ENCODE measurements at places on chromosomes 4 and X.

DNA sequence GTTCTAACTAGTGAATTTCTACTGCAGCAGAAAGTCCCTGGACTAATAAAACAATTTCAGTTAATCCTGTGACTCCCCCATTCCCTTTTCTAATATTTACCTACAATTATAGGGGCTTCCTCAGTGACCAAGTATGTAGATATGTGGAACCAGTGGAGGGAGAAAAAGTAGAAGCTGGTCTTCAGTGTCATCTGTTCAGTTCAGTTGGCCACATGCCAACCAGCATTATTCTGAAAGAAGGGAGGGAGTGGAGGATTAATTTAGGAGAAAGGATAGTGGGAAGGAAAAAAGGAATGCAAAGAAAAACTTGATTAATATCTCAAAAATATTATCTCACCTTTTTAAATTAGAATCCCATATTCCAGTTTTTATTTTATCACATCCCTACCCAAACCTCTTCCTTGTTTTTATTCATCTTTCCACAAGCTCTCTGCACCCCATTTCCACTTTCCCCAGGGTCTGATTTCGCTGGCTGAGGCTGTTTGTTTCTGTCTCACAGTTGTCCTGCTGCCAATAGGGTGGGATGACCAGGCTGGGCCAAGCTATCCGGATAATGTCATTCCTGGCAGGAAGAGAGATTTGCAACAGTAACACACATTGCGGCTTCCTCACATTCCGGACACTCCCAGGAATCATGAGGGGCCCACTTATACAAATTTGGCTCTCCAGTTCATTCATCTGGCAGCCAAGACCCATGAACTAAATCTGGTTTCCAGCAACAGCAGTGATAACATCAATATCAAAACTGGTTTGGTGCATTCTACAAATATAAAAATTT lies 24.6 kb upstream of the ANTXR2 start:
- peak; percentile 77 for DNase-seq

GRCh38 chrX:48919947-48920717 lies 1.3 kb upstream of the PIM2 start:
- DNase-seq = no peak

DNA sequence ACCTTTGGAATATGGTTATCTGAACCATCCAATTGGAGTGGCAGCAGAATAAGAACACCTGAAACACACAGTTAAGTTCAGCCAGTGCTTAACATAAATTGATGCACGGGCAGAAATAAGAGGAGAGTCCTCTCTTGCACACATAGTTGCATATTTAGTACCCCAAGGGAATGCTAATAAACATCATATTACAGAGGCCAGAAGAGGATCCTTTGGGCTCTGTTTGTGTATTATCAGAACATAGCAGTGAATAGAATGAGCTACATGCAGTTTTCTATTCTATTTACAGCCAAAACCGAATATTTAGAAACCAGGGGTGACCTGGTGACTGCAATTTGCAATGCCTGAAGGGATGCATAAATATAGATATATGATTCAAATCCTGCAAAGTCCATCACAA lies 300.8 kb upstream of the GALNT7 start:
- DNase-seq = no peak

DNA sequence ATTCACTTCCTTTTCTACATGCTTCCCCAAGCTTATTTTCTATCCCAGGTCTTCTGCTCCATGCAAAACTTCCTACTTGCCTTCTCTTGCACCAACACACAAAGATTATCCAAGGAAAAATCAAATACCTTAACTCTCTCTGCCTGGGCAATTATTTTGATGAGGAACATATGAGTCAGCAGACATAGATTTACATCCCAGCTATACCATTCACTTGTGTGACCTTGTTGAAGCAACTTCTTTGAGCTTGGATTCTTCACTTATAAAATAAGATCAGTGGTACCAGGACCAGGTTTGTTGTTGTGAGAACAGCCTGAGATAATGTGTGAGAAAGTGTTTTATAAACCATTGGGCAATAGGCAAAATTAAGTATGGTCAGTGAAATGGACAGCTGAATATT lies 39.1 kb upstream of the TMEM192 start:
- peak; percentile 20 for DNase-seq

- no peak for DNase-seq
These were observed 4.0 kb downstream of the PPM1K start for GRCh38 chr4:88280228-88280795.

DNA sequence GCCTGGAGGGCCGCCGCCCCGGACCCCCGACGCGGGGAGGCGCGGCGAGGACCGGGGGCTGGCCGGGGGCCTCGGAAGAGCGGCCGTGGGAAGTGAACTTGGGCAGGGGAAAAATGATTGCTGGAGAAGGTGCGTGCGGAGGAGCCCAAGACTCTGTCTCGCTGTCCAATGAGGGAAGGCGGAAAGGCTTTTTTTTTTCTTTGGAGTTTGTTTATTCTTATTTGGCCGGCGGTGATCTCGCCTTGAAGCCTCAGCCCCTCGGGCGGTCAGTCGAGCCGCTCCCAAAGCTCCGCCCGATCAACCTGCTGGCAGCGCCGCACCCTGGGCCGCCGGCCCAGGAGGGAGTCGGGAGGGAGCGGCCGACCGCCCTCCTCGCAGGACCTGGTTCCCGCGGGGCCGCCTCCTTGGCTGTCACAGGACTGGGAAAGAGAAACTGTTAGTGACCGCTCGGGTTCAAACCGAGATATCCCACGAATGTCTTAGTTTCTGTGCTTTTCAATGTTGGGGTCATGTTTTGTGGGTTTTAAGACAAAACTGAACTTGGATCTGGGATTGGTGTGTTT lies 2.5 kb downstream of the CPEB2 start:
- DNase-seq = peak; percentile 75

- DNase-seq = peak; percentile 88
These were observed 633.0 kb upstream of the FAM241A start for GRCh38 chr4:111512081-111512783.

DNA sequence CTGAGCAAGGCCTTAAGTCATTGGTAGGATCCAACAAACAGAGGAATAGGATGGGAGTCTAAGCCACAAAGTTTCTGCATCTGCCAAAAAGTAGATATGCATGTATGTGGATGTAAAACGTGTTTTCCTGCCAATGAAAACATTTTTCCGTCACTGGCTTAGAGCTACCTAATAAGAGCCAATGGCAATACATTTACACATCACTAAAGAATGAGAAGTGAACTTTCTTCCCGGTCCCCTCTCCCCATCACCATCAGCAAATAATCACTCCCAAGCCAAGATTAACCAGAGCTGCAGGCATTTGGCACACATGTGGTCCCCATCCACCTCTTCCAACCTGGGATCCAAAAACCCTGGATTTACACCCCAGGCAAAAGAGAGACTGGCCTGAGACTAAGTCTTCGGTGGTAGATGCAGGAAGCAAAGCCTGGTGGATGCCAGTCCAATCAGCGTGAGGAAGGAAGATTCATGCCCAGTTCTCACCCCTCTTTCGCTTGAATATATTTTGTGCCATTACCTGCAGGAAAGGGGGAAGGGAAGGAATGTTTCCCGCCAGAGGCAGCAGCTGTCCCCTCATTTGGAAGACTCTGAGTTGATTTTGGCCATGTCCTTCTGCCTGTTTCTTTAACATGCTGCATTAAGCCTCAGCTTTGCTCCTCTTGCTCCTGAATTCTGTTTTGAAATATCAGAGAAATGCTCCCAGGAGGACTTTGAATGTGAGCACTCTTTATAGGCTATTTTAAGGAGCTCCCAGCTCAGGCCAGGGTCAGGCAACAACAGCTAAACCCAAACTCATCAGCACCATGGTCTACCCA lies 131.4 kb downstream of the CHIC2 start:
- peak; percentile 97 for DNase-seq

- peak; percentile 18 for DNase-seq
These were observed 150.9 kb upstream of the ANK2 start for GRCh38 chr4:112898357-112899141.

DNA sequence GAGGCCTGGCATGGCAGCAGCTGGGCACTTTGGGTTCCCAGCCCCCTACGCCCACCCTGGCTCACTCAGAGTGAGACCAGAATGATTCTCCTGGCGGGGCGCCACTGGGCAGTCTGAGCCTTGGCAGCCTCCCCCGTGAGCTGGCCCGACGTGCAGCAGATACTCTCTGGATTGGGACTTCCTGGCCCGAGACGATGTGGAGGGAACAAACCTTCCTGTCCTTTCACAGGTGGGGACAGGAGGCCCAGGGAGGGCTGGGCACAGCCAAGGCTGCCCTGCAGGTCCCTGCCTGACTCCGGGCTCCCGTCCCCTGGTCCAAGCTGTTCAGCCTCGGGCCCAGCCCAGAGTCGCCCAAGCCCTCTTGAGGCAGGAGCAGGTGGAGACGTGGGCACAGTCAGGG lies 17.9 kb upstream of the ADD1 start:
- DNase-seq = no peak

GRCh38 chr4:68577590-68577989 lies 1.5 kb upstream of the UGT2B17 start:
- no peak for DNase-seq

GRCh38 chr4:40329805-40330204 lies 5.3 kb upstream of the CHRNA9 start:
- no peak for DNase-seq

DNA sequence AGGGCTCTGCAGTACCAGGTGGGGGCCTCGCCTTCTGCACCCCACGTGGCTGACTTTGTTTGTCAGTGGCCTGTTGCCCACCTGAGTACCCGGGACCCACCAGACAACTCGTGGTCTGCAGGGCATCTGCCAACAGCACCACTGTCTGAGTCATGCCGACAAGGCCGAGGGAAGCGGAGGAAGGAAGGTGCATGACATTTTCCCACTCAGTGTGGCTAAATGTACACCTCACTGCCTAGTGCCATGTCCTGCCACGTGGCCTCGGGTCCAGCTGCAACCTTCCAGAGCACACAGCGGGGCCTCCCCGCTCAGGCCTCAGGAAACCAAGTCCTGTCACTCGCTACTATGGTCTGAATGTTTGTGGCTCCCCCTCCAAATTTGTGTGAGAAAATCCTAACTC lies 22.1 kb downstream of the ABLIM2 start:
- DNase-seq = no peak

GRCh38 chrX:118975831-118976598 lies 1.6 kb downstream of the LONRF3 start:
- DNase-seq = no peak

DNA sequence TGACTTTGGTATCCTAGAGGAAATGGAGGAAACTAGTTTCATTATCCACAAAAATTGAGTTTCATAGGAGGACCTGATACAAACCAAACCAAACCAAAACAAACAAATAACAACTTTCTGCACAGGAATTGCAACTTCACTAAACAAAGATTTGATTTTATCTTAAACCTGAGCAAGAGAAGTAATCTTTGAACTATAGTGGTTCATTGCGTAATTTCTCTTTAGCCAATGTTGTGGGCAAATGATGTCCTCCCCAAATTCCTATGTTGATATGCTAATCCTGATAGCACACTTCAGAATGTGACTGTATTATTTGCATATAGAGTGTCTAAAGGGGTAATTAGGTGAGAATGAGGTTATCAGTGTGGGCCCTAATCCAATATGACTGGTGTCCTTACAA lies 102.4 kb downstream of the CAMK2D start:
- DNase-seq = no peak

GRCh38 chr4:65341557-65341956 lies 328.7 kb downstream of the EPHA5 start:
- DNase-seq = no peak

GRCh38 chrX:7198499-7198898 lies 50.5 kb upstream of the PUDP start:
- DNase-seq = no peak

- peak; percentile 75 for DNase-seq
These were observed 51.5 kb downstream of the SEL1L3 start for GRCh38 chr4:25811374-25811690.

DNA sequence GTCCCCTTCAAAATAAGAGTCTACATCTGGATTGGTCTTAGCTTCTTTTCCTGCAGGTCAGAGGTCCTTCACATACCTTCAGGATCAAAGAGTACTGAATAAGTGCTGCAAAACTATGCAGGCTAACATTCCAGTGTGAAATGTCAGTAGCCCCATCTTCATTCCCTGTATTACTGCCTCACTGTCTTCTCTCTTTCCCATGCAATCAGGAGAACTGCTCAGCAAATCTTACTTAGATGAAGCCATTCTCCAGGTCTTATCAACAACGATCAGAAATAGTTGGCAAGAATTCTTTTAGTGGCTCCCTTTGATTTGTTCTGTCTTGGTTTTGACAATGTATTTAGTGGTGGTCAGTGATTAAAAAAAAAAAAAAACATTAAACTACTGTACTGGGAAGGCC lies 26.0 kb upstream of the IQCM start:
- no peak for DNase-seq

GRCh38 chr4:180618396-180618795 lies 1624.8 kb upstream of the TENM3 start:
- peak; percentile 68 for DNase-seq

- no peak for DNase-seq
These were observed 176.3 kb upstream of the EDA2R start for GRCh38 chrX:66815227-66815626.

DNA sequence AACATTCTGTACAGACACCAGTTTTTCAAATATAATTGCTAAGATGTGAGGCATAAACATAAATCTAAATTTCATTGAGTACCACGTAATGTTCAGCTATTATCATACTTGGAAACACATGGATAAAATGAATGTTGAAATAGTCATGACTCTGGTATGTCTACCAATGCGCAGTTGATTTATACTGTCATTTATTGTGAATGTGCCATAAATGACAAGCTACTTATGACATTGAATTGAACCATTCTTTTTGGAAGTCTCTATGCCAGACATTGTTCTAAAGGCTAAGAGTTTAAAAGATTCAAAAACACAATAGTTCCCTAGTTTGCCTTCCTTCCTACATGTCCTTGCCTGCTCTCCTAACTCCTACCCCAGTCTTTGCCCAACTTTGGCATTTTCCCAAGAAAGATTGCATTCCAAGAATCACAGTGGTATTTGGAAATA lies 96.6 kb upstream of the DMD start:
- no peak for DNase-seq

- no peak for DNase-seq
These were observed 6.5 kb upstream of the DLG3 start for GRCh38 chrX:70437921-70438665.

GRCh38 chr4:139853309-139853708 lies 187.7 kb downstream of the MGST2 start:
- no peak for DNase-seq

DNA sequence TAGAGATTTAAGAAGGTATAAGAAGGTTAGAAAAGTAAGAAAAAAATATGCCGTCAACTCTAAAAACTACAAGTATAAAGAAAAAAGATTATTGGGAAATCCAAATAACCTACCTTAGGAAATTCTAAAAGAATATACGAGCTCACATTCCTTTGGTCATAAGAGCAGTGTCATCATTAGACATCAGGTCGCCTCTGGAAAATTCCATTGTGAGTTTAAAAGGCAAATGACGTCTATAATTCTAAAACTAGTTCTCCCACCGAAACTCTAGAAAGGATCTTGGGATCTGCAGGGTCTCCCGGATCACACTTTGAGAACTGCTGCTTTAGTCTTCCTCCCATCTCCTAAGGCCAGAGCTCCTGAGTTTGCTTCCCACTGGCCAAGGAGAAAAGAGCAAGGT lies 518 bp upstream of the SAT1 start:
- no peak for DNase-seq

DNA sequence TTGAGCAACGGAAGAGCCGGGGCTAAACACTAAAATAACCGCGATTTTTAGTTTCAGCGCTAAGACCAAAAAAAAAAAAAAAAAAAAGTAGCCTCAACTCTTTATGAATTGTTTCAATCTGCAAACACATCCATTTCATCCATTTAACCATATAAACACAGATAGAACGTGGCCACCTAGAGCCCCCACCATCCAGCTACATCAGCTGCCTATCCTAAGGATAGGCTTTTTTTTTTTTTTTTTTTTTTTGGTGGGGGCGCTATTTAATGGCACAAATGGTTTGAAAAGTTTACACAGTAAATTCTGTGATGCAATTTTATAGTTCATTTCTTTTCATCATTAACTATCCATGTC lies 492 bp upstream of the HDAC8 start:
- no peak for DNase-seq

GRCh38 chrX:72042852-72043248 lies 88.9 kb downstream of the RTL5 start:
- DNase-seq = no peak
